CD4-positive, alpha-beta T cell treated with Interferon alpha-2 for 1 hour (primary cell): ENCODE measurements at places on chromosomes 2 and 18.

DNA sequence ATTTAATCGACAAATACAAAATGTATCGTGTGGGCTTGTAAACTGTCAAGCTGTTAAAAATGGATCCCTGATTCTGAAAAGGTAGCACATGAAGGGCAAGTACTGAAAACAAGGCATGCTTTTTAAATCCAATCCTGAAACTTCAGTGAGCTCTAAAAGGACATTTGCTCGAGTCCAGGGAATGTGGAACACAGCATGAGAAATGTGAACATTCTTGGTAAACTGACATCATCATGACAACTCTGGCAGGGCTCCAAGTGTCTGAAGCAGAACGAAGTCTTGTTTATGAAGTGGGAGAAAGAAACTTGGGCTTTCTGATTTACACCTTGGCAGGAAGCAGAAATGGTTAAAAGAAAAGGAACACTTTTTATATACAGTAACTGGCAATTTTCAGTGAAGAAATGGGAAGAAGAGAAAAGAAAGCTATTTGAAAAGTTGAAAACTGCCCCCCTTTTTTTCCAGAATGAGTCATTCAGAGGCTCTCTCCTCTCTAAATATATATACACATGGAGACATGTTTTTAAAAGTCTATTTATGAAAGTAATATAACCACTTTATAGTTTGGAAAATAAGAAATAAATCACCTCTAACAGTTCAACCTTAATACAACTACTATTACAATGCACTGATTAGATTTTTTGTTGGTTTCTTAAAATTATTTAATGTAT lies 120.8 kb downstream of the GAREM1 start:
- no peak for DNase-seq

GRCh38 chr18:36126668-36127067 lies 2.5 kb downstream of the SLC39A6 start:
- DNase-seq: no peak

DNA sequence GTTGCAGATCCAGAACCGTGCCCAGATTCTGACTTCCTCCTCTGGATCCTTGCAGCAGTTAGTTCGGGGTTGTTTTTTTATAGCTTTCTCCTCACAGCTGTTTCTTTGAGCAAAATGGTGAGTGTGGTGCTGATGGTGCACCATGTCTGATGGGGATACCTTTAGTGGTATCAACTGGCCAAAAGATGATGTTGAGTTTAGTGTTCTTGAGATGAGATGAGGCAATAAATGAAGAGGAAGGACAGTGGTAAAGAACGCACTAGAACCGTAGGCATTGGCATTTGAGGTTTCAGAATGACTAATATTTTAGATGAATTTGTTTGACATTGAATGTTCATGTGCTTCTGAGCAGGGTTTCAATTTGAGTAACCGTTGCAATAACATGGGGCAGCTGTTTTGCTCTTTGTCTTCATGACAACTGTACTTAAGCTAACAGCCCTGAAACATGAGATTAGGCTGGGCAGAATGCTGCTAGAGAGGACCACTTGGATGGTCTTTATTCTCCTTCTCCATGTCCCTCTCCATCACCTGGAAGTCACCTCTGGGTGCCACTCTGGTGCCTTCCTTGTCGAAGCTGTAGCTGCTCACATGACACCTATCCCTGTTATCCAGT lies 3.9 kb downstream of the CTLA4 start:
- no peak for DNase-seq

DNA sequence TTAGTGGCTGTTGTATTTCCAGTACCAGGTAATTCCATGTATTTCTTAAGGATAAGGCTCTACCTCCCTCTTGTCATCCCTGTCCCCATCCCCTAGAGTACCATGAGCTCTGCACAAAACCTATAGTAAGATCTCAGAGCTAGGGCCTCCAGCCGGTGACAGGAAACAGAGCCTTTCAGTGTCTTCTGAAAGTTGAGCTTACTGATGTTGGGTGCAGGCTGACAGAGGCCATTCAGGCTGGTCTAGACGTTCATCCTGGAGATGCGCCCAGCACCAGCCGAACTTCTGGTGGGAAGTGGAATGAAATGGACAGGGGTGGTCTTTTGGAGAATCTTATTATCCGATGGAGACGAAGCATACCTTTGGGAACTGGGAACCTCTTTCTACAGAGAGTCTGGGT lies 16.7 kb upstream of the LYPD6B start:
- no peak for DNase-seq

DNA sequence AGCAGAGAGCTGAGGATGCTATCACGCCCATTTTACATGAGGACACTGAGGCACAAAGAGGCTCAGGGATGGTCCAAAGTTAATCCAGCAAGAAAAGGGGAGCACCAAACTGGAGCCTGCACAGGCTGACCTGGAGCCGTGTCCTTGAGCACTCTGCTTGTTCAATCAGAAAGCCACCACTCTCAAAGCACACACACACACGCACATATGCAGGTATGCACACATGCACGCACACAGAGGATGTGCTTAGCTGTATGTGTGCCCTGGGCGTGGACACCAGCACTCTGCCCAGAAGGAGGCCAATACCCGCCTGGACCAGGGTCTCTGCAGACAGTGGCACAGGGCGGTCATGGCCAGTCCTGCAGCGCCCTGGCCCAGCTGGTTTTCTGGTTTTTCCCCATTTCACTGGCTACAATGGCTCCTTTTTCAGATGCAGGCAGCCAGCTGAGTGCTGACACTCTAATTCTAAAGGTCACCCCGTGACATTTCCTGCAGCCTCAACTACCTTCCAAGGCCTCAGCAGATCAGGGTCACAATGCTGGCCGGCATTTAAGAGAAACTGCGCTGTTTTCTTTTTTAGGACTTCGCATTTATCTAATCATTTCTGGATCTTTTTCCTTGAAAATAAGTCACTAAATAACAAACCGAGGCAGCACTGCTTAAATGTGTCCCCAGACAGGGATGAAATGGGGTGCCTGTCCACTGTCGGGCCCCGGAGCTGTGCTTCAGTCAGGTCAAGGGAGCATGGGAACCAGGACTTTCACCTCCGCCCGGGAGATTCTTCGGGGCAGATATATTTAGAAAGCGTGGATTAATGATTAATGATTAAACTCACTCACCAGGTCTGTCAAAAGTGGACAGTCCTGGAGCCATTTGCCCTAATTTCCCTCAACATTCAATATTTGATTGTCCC lies 104.5 kb downstream of the HDAC4 start:
- DNase-seq: no peak

DNA sequence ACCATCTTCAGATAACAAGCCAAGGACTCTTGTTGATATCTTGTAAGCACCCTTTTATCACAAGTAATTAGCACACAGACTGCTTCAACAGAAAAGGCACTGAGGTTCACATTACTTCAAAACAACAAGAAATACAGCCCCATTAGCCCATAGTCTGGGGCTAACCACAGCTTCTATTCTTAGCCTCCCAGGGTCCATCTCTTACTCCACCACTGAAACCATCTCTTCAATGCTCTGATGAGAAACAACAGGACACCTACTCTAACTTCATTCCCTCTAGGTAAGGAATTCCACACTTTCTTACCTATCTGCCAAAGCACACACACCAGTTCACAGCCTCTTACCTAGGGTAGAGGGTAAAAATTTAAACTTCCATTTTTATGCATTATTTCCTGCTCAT lies 26.4 kb upstream of the CYTIP start:
- no peak for DNase-seq

DNA sequence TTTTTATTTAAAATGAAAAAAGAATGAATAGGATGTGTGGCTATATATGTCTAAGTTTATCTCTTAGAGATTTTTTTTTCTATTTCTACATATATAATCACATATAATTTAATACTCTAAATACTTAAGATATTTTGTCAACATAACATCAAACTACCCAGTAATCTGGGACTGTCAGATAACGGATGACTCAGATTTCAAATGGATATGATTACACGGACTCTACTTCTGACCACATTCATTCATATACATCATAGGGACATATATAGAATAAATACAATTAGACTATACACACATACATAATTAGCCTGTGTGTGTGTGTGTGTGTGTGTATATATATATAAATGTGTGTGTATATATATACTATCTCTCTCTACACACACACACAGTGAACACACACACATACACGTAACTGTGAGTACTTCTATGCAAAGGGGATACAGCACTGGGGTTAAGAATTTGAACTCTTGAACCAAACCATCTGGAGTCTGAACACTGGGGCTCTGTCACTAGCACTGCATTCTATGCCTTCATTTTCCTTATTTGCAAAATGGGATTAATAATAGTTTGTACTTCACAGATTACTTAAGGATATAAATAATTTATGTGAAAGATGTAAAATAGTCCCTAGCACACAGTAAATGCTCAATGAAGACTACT lies 59.5 kb downstream of the CHN1 start:
- DNase-seq: no peak

DNA sequence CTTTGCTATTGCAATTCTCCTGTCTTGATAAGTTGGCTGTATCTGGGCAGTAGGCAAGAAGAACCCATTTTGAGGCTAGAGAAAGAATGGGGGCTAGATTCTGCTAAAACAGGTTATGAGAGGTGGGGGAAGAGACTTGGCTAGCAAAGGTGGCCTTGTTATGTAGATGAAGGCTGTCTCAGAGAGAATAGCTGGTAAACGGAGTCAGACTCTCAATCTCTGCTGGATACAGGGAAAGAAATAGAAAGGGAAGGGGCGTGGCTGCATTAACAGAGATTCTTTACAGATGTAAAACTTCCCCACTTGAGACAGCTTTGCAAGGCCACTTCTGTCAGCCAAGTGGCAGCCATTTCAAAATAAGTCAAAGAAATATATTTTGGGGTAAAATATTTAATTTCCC lies 38.1 kb upstream of the ARHGAP25 start:
- no peak for DNase-seq

DNA sequence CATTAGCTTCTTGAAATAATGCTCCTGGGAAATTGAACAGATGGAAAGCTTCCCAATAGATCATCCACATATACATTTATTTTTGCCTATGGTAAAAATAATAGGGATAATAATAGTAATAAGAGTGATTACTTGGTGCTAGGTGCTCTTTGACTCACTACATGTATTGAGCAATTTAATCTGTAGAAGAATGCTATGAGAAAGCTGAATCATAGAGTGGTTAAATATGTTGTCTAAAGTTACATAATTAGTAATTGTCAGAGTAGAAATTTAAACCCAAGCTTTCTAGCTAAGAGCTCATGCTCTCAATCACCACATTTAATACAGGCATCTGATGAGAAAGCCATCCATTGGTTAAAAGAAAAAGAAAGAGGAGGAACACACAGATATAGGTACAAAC lies 590.5 kb upstream of the SLC8A1 start:
- DNase-seq: no peak

DNA sequence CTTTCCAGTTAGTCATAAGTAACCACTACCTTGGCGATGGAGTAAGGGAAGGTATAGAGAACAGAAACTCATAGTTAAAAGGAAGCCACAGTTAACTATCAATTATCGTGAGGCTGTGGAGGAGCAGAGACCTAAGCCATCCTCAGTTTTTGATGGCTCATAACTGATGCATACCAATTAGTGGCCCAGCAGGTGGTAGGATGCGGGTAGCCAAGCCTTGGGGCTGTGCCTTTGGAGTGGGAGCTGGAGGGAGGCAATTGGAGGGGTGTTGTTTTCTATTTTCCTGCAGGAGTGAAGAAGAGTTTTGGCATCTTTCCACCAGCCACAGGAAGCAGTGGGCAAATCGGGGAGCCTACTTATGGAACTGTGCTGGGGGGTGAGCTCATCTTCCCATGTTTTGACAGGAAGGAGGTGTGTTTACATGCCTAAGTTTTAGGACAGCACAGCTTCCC lies 194.8 kb downstream of the TPGS2 start:
- no peak for DNase-seq

- DNase-seq: no peak
These were observed 32.9 kb downstream of the DGKD start for GRCh38 chr2:233387225-233387624.

DNA sequence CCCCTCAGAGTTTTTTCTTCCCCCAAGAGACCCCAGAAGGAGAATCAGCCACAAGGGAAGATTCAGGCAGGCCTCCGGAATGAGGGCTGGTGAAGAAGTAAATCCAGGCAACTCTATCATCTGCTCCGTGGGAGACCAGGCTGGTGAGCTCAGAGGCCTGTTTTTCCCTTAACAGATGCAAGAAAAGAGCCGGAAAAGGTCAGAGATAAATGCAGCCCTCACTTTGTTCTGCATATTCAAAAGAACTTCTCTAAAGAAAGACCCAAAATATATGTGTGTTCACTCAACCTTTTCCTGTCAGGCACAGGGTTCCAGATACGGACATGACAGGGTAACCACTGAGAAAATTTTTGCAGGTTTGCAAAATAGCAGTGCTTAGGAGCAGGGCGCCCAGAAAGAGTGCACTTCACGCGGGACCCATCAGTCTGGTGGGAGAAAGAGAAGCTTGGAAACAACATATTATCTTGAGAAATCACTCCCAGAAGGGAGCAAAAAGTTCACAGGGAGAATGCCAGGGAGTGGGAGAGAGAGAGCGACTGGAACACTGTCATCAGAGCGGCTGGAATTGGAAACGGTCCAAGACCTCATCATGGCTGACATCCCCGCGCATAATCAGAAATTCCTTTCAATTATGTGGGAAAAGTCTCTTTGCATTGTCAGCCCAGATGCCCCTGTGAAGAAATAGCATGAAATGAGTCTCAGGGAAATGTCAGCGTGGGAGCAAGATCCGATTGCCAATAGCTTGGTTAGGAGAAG lies 244.8 kb upstream of the SLC14A2 start:
- no peak for DNase-seq

GRCh38 chr18:54210463-54210862 lies 14.0 kb downstream of the MBD2 start:
- no peak for DNase-seq

DNA sequence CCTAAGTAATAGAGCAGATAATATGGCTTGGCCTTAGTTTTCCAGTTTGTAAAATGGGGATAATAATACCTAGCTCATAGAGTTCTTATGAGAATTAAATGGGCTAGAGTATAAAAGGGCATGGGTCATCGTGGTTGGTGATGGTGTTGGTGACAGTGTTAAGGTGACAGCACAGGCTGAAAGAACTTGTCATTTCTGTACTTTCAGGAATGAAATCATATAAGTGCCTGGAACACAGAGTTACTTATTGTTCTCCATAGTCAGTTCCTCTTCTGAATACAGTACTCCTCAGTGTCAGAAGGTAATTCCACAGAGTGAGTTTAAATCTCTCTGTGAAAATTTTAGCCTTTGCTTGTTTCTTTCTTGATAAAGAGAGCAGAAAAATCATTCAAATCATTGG lies 42.4 kb downstream of the KIF5C start:
- no peak for DNase-seq

DNA sequence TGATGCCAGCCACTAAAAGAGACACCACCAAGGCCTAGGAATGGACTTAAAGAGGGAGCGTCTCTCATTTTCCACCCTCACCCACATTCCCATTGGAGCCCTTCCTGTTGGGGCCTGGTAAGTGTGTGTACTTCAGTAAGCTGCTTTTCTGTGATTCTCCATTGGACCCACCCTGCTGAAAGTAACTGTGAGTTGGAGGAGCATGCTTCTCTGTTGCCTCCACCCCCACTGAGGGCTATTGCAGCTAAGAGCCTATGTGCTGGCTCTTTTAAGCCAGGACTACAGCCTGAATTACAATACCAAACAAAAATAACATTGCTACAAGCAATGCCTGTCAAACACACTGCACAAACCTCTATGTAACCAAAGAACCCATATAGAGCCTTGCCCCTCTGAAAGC lies 81.1 kb downstream of the TRABD2A start:
- no peak for DNase-seq
